ENCODE measurements at places on chromosomes 12 and 14.

DNA sequence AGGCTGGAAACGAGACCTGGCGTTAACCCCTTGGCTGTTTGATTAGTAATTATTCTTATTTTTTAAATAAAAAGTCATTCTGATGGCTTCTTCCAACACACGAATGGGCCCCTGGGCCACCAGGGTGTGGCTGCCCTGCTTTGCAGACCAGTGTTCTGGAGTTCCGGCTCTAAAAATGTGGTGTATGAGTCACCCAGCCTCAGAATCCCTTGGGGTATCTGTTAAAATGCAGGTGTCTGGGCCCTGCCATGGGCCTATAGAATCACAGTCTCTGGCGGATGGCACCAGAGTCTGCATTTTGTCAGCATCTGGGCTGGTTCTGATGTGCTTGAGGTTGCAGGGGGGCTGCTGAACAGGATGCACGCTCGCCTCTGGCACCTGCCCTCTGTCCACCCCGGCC is 2.5 kb upstream of the PSMC1 start:
- no peak for DNase-seq

GRCh38 chr12:130063866-130064265 is 98.4 kb upstream of the FZD10 start:
- no peak for DNase-seq

DNA sequence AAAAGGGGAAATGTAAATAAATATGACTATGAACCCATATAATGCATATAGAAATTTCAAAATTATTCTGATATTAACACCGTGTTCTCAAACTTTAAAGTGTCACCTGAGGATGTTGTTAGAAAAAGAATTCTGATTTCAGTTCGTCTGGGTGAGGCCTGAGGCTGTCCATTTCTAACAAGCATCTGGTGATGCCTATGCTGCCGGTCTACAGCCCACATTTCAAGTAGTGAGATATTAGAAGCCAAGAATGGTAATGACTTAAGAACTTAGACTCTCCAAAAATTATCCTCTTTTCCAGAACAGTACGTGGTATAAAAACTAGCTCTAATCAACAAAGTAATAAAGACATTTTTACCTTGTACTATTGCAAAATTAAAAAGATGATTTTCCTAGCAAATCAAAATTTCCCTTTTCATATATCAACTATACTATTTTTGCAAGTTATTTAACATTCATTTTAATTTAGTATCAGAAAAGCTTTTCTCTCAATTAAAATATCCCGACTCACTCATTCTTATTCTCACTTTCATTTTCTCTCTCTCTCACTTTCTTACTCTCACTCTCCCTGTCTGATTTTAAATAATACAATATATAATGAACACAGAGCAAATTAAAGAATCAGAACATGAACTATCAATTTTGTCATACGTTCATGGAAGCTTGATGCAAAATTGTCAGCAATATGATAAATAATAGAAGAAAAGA is 35.0 kb downstream of the PIK3C2G start:
- DNase-seq, result no peak

GRCh38 chr12:67797185-67797741 is 148.7 kb downstream of the DYRK2 start:
- DNase-seq, result no peak

GRCh38 chr12:101599771-101600484 is 5.2 kb downstream of the MYBPC1 start:
- no peak for DNase-seq

DNA sequence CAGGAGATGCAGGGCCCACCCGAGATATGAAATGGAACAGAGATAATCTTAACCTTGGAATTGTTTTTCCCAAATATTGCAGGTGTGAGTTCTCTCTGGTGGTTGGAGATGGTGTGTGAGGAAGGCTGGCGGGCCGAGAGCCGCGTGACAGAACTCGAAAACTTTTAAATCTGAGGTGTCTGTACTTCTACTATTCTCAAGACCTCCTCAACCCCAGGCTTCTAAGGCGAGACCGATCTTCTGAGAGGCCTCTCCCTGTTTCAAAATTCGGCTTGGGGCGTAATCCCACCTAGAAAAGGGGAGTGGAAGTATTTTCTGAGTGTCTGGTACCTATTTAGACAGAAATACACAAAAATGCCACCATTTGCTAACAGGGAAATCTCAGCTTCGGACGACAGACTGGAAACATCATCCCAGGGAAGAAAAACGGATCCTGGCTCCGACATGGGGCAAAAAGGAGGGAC is 611 bp downstream of the SARNP start:
- DNase-seq, result no peak

DNA sequence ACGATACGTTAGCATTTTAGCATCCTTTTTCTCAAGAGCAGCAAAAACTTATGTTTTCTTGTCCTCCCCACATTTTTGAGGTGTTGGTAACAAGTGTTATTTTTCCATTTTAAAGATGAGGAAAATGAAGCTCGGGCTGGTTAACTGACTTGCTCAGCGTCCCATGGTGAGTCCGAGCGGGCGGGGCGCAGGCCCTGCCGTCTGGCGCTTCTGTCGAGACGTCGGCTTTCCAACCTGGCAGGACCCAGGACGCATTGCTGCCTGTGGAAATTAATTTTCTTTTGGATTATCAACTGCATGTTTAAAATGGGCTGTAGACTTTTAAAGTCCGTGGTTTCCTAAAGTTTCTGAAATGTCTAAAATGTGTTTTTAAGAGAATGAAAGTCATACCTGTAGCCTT is 30.4 kb downstream of the XRCC3 start:
- no peak for DNase-seq

GRCh38 chr12:132308853-132309595 is 20.4 kb downstream of the GALNT9 start:
- no peak for DNase-seq

- DNase-seq, result no peak
Measured at GRCh38 chr12:47995981-47996401, 8.3 kb downstream of the COL2A1 start.
